Kidney (tissue), 22 donors: ENCODE measurements at places on chromosomes 5 and 9. TPM values are rescaled to one million over a fixed set of nuclear protein-coding genes. Genes with fewer than 3 reads are reported as not detected.

Gene SPRY4
- 16.6 TPM for total RNA-seq

DNA sequence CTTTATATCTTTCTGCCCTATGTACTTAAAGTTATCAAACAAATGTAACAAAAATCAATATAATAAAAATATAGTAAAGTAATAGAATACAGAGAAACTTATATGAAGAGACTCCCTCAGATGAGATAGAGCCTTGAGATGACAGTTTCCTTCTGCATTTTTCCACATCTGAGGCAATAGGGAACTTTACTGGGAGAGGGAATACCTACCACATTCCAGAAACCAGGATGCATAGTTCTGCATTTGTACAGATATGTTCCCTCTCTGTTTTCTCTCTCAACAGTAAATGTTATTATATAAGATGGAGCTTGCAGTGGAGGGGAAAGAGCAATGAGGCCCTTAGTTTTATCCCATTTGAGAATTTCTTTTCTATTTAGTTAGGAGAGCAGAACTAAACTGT, 109.6 kb upstream of the KCNN2 start:
- H3K4me1 ChIP-seq: no peaks in the 10 kb centered on the region
- H3K27ac ChIP-seq: no peak overlapping the region
- DNase-seq: no peak
- H3K27me3 ChIP-seq: no peaks in the 10 kb centered on the region
- H3K4me3 ChIP-seq: no peak overlapping the region
- H3K36me3 ChIP-seq: no peaks in the 10 kb centered on the region

Gene ANKRA2
- total RNA-seq: 22.3 TPM

DNA sequence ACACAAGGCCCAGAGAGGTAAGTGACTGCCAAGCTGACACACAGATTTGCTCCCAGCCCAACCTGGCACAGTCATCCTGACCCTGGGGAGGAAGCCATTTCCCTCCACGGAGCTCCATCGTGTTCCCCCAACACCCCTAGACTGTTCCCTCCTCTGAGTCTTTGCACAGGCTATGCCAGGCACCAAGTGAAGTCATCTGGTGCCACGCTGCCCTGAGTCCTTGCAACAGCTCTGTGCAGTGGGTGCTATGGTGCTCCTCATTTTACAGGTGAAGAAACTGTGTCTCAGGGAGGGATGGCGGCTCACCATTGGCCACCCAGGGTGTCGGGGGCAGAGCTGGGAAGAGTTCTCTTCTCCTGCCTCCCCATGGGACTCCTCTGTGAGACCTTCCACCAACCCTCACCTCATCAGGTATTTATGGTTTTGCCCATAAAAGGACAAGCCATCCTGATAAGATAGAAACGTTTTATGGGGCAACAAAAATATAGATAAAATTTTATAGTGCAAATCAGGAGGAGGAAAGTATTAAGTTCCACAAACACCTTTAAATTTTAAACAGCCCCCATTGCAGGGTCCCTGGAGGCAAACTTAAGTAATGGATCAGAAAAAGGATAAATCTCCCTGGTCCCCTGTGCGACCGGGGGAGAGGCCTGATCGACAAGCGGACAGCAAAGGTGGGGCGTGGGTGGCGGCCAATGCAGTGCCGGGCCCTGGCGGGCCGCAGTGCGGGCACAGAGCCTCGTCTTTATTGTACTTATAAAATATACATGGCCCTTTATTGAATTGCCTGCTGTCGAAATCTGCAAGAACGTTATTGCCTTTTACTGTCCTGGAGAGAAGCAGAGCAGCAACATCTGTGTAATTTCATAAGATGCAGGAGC, 50.2 kb upstream of the ZBTB43 start:
- no peak for DNase-seq
- no peak overlapping the region for H3K27ac ChIP-seq
- H3K27me3 ChIP-seq: no peaks in the 10 kb centered on the region

DNA sequence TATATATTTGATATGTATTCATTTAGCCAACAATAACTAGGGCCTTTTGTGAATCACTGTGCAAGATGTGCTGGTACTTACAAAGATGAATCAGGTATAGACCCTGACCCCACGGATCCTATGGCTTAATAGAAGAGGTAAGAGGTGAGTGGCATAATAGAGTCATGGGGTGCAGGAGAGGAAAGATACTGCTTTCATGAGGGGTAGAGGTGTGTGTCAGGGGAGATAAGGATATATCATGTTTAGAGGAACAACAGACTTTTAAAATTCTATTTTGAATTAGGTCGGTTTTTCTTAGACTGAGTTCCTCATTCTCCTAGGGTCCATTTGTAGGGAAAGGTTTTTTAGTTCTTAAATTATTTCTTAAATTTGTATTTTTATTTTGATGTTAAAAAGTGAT, 27.8 kb downstream of the ZCCHC7 start:
- H3K27me3 ChIP-seq: no peaks in the 10 kb centered on the region
- no peak overlapping the region for H3K4me3 ChIP-seq
- no peaks in the 10 kb centered on the region for H3K4me1 ChIP-seq
- H3K36me3 ChIP-seq: no peaks in the 10 kb centered on the region
- DNase-seq: no peak
